ENCODE measurements at places on chromosomes 11 and 22.

GRCh38 chr11:63427971-63428508 lies 58.5 kb downstream of the SLC22A9 start:
- no peak for DNase-seq

- DNase-seq: peak; percentile 31
Observed at GRCh38 chr22:44085743-44086270, 61.7 kb downstream of the PARVB start.

- no peak for DNase-seq
Observed at GRCh38 chr11:2730272-2731129, 30.7 kb upstream of the KCNQ1OT1 start.

DNA sequence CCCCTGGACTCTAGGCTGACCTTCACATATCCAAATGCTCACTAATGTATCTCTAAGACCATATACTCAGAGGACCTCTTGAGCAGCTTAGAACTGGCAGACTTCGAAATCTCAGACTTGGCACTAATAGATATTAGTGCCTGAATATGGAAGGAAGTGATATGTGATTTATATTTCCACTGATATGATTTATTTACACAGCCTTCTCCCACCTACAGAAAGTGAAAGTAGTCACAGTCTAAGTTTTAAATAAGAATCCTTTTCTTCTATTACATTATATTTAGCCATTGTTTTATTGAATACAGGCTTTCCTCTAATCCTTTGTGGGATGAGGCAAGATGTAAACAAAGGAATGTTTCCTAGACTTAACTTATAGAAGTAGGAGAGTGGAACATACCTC lies 6.7 kb upstream of the NAV2 start:
- DNase-seq: no peak

DNA sequence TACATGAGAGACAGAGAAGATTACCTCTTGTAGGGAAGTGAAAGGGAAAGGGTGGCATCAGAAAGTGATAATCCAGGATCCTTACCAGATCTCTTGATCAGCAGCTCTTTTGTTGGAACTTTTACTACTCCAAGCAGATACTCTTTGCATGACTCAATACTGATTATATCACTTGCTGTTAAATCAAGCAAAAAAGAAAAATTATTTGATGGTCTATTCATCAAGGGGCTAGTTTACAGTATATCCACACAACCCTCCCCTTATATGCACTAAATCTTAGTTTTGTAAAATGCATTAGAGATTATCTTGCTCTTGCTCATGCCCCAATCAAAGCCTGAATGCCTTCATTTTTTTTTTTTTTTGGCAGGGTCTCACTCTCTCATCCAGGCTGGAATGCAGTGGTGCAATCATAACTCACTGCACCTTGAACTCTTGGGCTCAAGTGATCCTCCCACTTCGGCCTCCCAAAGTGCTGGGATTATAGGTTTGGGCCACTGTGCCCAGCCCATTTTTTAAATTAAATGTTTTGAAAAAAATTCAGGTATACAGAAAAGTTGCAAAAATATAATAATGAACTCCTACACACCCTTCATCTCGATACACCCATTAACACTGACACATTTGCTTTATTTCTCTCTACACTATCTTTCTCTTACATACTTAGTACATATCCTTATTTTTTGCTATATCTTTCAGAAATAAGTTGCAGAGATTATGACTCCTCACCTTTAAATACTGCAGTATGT lies 76.1 kb upstream of the UCP3 start:
- no peak for DNase-seq

DNA sequence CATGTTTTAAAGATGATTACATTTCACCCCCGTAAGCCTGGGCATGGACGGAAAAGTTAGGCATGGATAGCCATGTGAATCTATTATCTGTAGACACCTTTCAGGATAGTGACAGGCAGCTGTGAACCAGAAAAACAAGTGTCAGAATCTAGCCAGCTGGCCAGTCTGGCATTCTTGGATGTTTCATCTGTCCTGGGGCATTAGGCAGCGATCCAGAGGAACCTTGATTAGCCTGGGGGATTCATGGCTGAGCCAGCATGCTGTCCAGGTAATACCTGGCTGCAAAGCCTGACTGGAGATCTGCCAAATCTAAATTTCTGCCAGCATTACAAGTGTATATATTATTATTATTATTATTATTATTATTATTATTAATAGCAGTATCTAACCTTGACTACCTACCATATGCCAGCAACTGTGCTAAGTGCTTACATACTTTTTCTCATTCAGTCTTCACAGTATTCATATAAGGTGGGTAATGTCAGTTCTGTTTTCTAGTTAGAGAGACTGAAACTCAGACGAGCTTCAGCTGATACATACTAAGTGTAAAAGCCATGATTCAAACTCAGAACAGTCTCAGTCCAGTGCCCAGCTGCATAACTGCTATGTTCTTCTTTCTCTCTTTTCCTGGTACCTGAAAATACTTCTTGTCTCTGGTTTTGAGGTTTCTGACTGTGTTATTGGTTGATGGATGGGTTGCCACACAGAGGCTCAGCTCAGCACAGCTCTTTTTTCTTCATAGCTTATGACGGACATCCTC lies 12.8 kb downstream of the BMAL1 start:
- no peak for DNase-seq

- DNase-seq: no peak
Observed at GRCh38 chr22:47561766-47562165, 799.3 kb downstream of the TBC1D22A start.

GRCh38 chr11:126495281-126496220 lies 140.1 kb downstream of the ST3GAL4 start:
- no peak for DNase-seq

- DNase-seq: no peak
Observed at GRCh38 chr11:60349990-60350389, 22.9 kb downstream of the MS4A6E start.

GRCh38 chr11:125337836-125338834 lies 157.9 kb downstream of the FEZ1 start:
- DNase-seq: no peak

- DNase-seq: no peak
Observed at GRCh38 chr11:109166441-109166840, 255.5 kb upstream of the C11orf87 start.

GRCh38 chr11:65637794-65638419 lies at the start of gene SIPA1:
SIPA1 (plus strand) TSS chr11:65638101; CDS start chr11:65640922, 2,821 bp downstream.
- peak; percentile 58 for DNase-seq

DNA sequence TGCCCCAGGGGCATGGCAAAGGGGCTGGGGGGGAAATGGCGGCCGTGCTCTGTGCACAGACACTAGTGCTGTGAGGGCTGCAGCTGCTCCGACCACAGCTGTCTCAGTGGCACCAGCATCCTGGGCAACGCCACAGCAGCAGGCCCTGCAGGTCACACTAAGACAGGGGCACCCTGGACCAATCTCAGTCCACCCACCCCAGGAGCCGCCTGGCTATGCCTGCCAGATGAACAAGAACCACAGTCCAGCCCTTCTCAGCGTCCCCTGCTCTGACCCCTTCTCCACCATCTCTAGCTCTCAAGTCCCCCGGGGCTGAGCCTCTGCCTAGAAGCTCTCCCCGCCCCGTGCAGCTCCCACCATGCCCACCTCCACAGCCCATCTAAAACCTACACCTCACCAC lies 16.5 kb downstream of the TUBGCP6 start:
- no peak for DNase-seq

DNA sequence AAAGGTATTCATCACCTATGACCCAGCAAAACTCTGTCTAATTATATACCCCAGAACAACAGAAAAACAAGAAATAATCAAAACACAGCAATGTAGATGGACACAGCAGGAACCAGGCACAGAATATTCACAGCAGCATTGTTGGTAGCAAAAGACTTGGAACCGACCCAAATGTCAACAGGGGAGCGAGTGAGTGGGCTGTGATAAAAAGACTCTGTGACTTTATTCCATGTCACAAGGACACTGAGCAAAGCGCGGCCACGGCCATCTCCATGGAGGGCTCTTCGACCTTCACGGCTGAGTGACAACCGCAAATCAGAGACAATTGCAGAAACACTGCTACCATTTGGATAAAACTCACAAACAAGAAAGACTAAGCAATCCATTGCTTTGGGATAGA lies 1373.1 kb downstream of the TBC1D22A start:
- no peak for DNase-seq

Measured in skeletal muscle cell (primary cell).